Prostate gland (tissue), 2 donors: ENCODE measurements at places on chromosomes 5 and 9. TPM values are rescaled to one million over a fixed set of nuclear protein-coding genes. Genes with fewer than 3 reads are reported as not detected.

GRCh38 chr5:37966871-37967270 lies 127.0 kb upstream of the GDNF start:
- no peak for DNase-seq

GRCh38 chr9:102506406-102506805 lies 488.7 kb upstream of the CYLC2 start:
- DNase-seq: no peak

GRCh38 chr9:27073841-27074728 lies 34.9 kb upstream of the TEK start:
- DNase-seq: no peak

Gene IFNK
- total RNA-seq: not detected

GRCh38 chr5:102959055-102959454 lies 160.9 kb downstream of the GIN1 start:
- DNase-seq: no peak

DNA sequence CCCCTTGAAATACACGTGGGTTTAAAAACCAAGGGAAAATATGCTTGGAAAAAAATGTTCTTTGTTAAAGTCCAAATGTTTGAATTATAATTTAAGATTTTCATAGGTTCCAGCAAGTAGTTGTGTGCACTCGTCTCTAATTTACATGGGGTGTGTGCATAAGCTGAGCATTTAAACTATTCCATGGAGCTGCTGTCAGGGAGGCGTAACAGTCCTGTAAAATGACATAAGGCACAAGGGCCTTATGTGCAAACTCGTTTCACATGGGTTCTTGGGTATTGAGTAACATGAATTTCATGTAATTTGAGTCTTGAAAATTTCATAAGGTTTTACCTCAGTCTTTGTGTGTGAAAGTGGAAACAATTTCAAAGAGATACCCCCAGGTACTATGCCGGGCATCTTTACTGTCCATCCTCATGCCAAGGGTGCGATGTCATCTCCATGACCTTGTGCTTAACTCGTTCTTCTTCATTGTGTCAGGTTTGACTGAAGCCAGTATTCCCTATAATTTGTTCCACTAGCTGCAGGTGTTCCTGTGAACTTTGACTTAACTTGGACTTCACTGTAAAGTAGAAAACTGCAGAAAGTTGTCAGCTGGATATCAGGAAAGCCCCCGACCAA lies 359.3 kb downstream of the SH3GL2 start:
- no peak for DNase-seq

DNA sequence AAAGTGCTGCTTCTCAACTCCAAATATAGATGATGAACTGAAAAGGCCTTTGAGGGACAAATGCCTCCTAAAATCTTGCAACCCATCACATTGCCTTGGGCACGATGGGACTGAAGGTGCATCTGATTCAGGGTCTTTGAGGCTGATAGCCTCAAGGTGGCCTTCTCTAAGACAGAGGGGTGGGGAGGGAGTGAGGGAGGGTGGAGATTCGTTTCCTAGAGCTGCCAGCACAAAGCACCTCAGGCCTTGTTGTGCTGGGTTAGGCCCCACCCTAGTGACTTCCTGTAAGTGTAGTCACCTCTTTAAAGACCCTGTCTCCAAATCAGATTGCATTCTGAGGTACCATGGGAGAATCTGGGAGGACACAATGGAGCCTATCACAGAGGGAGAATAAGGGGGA lies 57.1 kb downstream of the BARX1 start:
- DNase-seq: no peak

Gene TICAM2
- 1.9 TPM for total RNA-seq

Gene MFAP3
- 35.8 TPM for total RNA-seq

- no peak for DNase-seq
Measured at GRCh38 chr5:40853632-40854192, 12.5 kb downstream of the CARD6 start.

DNA sequence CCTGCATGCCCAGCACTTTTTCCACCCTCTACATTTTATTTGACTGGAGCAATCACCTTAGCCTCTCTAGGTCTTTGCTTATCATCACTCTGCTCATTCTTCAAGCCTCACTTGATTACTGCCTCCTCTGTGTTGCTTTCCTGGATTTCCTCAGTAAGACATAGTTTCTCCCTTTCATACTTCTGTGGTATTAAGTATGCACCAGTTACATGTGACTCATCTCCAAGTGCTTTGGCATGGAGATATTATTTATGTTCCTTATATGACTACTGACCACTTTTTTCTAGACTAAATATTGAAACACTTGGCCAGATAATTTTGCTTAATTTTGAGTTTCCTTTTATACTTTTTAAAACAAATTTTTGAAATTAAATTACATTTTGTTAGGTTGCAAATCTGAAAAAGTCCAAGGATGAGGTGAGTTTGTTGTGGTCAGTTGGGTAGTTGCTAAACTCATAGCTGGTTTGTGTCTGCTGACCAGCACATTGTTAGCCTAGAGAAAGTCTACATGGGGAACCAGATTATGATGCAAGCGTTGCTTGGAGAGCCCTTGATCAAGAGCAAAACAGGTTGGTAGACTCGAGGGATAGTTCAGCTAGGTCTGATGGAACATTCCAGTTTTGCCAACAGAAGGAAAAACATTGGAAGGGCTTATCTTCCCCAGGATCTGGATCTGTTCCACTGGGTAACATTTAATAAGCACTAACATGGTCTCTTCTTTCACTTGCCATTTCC lies 140.2 kb downstream of the TMC1 start:
- no peak for DNase-seq

Gene TAF11L10
- not detected for total RNA-seq

GRCh38 chr5:111902436-111902835 lies 145.4 kb upstream of the NREP start:
- no peak for DNase-seq

- no peak for DNase-seq
Measured at GRCh38 chr5:160651692-160652645, 200.0 kb downstream of the ATP10B start.

DNA sequence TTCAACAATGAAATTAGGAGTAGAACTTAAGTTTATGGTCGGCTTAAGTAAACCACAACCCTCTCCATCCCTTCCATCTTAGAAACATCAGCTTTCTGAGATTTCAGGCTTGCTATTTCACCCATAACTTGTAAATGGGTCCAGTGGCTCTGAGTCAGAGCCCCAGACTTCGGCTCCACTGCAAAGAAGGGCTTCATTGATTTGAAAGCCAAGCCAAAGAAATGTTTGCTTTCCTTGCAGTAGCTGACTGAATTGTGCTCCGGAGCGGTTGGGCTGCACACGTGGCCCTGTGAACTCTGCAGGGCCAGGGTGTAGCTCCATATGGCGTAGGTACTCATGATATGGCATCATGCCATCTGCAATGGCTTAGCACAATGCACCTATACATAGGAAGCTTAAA lies 57.0 kb downstream of the NREP start:
- DNase-seq: no peak

Gene IL7R
- 7.8 TPM for total RNA-seq

Gene OR1J2
- total RNA-seq: not detected

DNA sequence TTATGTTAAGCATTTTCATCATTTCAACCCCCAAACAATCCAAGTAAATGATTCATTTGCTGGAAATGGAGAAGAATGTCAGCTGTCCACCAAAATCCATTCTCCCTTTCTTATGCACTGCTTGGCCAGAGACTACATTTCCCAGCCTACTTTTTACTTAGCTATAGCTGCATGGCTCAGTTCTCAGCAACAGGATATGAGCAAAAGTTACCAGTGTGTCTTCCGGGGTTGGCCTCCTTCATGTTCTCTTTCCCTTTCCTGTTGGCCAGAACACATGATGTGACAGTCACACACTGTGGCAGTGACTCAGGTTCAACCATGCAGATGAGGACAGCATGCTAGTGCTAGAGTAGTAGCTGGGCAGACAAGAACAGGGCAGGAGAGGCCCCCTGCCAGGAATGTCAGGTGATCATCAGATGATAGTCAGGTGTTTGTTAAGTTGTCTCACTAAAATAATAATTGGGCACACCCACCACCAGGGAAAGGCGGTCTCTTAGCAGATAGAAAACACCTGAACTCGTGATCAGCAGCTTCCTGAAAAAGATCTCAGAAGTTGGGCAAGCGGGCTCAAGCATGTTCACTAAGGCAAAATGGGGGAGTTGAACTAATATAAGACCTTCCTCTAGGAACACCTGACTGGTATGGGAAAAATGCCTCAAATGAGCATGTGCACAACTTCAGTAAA lies 12.2 kb downstream of the GPR150 start:
- no peak for DNase-seq

DNA sequence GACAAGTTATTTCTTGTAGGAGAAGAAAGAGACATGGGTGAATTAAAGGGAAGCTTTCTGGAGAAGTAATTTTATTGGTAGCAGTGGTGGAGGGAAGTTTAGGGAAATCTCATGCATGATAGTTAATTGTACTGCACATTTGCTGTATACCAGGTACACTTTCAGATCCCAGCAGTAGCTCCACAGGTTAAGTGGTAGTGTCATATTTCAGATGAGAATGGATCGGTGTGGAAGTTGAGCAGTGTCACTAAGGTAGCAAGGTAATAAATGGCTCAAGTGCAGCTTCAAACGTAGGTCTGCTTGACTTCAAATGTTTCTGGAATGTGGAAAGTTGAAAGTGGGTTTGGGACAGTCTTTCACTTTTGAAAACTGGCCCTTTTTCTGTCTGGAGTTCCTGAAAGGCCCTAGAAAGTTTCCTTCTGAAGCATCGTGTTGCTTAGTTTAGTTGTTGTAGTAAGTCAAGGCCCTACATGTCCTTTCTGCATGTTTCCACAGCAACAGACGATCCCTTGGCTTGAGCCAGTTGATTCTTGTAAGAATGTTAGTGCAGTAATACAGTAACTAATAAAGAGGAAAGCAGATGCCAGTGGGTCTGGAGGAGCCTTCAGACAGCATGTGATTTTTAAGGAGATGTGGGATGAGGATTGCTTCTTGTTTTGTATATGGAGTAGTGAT lies 3.7 kb downstream of the CLTA start:
- no peak for DNase-seq

GRCh38 chr5:139075066-139076050 lies 122.8 kb downstream of the SIL1 start:
- no peak for DNase-seq

DNA sequence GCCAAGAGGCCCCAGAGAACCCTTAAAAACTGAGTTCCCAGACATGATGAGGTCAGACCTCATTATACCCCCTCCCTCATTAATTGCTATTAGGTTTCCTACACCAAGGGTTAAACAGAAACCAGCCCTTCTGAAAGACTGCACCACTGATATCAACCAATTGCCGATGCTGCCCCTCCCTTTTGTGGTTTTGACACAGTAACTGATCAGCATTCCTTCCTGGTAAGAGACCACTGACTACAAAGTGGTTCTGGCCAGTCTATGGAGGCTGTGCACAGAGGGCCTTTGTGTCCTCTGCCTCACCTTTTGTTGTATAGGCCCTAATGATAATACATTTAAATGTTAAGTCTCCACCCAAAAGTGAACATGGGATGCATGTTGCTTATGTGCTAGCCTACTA lies 201.5 kb downstream of the FRMD3 start:
- no peak for DNase-seq

Gene PCDHB7
- 1.2 TPM for total RNA-seq

- no peak for DNase-seq
Measured at GRCh38 chr5:67065237-67065636, 131.4 kb downstream of the CD180 start.

Gene FOXD4L3
- not detected for total RNA-seq

DNA sequence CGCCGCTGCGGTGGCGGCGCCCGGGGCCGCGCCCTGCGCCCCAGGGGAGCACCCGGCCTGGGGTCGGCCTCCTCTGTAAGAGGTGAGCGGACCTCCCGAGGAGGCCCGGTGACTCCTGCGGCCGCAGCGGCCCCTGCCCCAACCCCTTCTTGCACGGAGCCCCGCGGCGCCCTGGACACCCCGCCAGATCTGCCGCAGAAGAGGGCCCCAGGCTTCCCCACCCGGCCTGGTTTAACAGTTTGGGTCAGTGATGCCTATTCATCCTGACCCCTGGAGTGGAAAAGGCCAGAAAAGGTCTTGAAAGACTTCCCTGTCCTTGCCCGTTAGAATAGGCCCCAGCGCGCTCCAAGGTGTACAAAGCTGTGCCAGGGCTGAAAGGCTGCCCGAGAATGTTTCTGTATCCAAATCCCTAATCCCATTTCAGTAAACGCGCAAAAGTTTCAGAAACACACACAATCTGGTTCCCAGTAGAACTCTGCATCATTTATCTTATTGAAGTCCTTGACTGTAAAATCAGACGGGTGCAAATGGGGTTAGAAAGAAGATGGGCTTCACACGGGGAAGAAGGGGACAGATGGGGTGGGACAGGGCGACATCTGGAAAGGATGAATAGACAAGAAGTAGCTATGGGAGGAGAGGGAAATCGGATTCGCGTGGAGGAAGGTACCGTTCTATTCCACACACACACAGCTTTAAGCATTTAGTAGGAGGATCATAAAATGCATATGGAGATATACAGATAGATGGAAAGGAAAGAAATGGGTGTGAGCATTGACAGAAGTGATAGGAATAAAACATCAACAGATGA lies 1.1 kb upstream of the SSBP2 start:
- DNase-seq: peak; percentile 34

DNA sequence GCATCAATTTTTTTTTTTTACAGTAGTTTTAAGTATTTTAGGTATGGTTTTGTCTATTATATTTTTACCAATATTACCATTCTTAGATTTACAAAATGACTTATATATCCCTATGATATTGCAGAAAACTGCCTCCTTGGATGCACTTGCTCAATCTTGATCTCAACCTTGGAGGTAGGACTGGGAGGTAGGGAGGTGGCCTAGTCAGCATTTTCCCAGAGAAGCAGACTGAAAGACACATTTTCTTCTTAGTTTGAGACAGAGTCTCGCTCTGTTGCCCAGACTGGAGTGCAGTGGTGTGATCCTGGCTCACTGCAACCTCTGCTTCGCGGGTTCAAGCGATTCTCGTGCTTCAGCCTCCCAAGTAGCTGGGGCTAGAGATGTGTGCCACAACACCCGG lies 175.3 kb upstream of the SH3GL2 start:
- no peak for DNase-seq

Gene ADRA1B
- 0.14 TPM for total RNA-seq

DNA sequence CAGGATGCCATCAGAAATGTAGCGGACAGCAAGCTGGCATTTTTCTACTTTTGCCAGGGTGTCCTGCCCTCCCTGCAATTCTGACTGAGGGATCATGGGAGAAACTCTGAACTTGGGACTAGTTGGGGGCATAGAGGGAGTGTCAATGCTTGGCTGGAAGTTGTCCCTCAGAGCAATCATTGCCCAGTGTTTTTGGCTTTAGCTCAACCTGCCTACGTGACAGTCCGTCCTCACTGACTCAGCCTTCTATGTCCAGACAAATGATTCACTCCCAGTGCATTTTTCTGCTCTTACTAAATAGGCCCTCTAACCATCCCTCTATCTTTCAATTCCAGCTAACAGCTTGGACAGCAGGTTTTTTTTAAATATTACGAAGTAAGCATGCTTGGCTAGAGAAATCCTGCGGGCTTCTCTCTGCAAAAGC lies 627.4 kb downstream of the TLR4 start:
- no peak for DNase-seq

GRCh38 chr5:59424515-59424914 lies 469.0 kb downstream of the PDE4D start:
- no peak for DNase-seq

GRCh38 chr5:124713595-124713994 lies 32.8 kb downstream of the ZNF608 start:
- DNase-seq: no peak
